ENCODE measurements at places on chromosomes 2 and 18.

DNA sequence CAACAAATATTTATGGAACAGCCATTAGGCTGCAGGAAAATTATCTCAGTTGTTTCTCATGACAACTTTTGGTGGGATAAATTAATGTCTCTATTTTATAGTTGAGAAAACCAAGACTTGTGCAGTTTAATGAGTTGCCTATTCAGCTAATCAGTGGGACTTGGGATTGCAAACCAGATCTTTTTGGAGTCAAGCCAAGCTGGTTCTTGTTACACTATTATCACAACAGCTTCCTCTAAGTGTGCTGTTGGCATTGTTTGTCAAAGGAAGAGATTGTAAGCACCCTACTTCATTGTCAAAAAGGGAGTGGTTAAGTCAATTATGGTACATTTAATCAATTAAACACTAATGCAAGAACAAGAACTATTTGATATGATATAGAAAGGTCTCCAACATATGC, 119.2 kb downstream of the PAX3 start:
- no peak for DNase-seq

DNA sequence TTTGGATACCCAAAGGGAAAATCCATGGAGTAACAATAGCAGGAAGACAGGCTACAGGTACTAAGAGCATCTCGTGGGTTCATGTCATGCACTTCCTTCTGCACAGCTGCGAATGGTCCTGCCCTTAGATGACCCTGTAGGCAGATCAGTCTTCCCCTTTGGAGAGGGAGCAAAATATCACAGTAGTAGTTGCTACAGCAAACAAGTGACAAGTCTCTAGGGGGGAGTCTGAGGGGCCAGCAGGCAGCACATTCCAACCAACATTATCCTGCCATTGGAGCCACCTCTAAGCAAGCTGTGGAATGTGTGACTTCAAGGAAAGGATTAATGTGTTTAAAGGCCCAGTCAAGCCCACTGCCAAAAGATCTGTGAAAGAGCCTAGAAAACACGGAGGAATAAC, 273.2 kb upstream of the PARD3B start:
- no peak for DNase-seq

DNA sequence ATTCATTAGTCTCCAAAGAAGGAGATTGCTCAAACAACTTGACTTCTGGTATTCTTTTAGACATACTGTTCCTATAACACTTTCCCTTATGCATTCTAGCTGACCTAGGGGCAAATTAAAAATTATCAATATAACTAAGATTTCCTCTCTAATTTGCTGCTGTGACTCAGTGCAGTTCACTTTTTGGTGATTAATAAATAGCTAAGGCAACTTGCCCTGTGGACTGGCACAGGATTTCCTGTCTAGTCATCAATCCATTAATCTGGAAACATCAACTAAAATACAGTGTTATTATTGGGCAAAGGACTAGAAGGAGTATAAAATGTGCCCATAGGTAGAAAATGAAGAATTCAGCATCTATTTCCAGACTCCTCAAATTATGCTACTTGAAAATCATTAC, 83.5 kb upstream of the SERPINE2 start:
- no peak for DNase-seq

DNA sequence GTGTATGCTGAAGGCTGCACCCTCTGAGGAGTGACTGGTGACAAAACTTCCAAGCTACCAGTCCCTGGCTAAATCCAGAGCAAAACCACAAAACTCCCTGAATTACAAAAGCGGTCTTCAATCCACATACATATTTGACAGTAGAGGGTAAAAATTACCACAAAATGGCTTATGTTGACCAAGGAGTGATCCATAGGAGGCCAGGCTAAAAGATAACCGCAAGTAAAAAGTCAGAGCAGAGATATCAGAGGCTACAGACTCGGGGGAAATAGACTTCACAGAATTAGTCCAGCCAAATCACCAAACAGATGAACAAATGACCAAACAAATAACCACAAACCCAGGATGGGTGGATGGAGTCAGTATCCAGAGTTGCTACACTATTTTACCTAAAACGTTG, 19.4 kb downstream of the STARD6 start:
- DNase-seq = no peak

DNA sequence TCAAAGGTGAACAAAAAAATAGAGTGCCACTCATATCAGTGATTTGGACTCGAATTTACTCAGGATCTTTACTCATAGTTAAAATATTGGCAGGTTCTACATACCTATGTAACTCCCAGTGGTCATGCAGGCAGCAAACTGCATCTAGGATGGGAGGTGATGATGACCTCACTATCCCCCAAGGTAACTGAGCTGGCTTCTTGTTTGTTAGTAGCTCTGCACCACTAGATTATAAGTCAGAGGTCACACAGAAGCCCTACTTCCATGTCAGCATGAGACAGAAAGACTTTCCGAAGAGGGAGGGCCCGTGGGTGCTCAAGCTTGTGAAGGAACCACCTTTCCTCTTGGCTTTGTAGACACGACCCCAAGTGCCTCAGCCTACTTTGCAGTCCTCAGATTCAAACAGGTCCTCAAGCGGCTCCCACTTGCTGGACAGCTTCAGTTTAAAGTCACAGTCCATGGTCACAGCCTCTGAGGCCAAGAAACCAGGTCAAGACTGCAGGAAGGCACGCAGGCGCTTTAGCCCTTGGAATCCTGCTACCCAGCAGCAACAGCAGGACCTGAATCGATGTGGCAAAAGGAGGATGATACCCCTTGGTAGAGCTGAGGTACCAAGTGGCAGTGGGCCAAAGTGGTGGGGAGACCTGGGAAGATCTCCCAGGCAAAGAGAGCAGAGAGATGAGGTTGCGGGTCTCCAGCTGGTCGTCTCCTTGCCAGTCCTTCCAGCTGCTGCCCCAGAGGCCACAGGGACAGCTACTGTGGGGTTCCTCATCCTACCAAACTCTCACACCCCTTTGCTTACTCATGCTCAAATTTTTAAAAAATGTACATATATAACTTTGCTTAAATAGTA, 4.3 kb downstream of the NTSR2 start:
- no peak for DNase-seq

DNA sequence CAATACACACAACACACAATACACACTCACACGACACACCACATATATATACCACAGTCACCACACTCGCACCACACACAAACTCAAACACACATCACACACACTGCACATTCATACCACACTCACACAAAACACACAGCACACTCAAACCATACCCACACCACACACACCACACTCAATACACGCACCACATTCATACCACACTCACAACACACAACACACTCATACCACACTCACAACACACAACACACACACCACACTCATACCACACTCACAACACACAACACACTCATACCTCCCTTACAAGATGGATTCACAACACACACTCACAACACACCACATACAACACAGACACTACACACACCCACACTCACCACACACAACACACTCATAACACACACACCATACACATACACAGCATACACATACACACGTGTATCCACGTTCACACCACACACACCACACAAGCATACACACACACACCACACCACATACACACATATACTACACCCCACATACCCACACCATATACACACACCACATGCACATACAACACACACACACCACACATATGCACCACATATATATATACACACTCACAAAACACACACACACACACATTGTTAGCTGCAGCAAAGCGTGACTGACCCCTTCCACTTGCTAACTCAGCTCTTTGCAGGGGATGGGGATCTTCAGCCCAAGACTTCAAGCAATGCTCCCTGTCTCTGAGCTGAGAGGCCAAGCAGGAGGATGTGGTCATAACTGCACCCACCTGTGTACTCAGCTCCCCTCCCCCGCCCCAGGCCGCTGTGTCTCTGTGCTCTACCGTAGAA, 59.0 kb downstream of the SDC1 start:
- DNase-seq = no peak

GRCh38 chr2:174166261-174166660, 82.1 kb downstream of the OLA1 start:
- DNase-seq = no peak

GRCh38 chr2:114219456-114219855, 223.0 kb upstream of the DPP10 start:
- no peak for DNase-seq

DNA sequence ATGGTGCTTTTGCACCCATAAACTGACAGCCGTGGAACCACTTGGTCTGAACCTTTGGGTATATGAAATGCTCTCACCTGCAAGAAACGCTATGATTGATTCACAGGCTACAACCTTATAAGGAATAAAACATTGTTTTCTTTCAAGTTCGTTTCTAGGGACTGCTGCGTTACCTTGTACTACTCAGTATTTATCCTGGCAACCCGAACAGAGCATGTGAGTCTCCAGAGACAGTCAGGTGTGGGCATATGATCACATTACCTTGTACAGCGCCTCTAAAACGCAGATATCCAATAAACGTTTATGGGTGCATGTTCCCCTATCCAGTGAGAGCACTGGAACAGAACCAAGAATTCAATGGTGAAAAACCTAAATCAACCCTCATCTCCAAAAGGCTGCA, 1.7 kb downstream of the CCBE1 start:
- no peak for DNase-seq

DNA sequence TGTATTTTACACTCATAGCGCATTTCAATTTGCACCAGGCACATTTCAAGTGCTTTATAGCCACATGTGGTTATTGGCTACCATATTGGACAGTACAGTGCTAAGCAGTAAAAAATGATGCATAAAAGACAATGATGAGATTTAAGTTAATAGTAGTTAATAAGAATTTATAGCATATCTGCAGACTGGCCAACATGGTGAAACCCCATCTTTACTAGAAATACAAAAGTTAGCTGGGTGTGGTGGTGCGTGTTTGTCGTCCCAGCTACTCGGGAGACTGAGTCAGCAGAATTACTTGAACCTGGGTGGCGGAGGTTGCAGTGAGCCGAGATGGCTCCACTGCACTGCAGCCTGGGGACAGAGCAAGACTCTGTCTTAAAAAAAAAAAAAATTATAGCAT, 9.7 kb downstream of the DRC1 start:
- DNase-seq = no peak

- DNase-seq = no peak
These were observed 180.4 kb upstream of the NRXN1 start for GRCh38 chr2:51212374-51212773.

- peak; percentile 35 for DNase-seq
These were observed 566 bp upstream of the CMPK2 start for GRCh38 chr2:6866275-6866671.

DNA sequence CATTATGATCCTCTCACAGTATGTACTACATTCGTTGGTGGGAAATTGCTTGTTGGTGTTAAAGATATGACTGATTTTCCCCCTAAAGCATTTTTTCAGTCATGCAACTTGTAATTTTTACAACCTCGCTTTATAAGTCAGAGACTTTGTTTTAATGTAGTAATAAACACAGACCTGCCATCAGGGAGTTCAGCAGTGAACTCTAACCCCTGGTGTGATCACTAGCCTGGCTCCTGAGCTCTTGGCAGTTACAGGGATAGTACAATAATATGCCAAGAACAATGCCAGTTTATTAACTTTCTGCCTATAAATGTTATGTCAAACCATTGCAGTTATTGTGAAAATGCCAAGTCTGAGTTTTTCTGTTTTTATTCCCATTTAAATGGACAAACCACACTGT, 93.8 kb downstream of the EDAR start:
- no peak for DNase-seq

DNA sequence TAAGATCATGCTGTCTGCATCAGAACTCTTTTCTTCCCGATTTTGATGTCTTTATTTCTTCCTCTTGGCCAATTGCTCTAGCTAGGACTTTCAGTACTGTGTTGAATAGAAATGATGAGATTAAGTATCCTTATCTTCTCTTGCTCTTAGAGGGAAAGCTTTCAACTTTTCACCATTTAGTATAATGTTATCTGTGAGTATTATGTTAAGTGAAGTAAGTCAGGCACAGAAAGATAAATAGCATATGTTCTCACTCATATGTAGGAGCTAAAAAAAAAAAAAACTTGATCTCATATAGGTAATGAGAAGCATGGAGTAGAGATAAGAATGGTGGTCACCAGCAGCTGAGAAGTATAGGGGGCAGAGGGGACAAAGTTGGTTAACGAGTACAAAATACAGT, 1089.5 kb downstream of the TDRD15 start:
- DNase-seq = no peak
